A172 (cell line): ENCODE measurements at places on chromosomes 3 and 15. TPM values are rescaled to one million over a fixed set of nuclear protein-coding genes. Genes with fewer than 3 reads are reported as not detected.

DNA sequence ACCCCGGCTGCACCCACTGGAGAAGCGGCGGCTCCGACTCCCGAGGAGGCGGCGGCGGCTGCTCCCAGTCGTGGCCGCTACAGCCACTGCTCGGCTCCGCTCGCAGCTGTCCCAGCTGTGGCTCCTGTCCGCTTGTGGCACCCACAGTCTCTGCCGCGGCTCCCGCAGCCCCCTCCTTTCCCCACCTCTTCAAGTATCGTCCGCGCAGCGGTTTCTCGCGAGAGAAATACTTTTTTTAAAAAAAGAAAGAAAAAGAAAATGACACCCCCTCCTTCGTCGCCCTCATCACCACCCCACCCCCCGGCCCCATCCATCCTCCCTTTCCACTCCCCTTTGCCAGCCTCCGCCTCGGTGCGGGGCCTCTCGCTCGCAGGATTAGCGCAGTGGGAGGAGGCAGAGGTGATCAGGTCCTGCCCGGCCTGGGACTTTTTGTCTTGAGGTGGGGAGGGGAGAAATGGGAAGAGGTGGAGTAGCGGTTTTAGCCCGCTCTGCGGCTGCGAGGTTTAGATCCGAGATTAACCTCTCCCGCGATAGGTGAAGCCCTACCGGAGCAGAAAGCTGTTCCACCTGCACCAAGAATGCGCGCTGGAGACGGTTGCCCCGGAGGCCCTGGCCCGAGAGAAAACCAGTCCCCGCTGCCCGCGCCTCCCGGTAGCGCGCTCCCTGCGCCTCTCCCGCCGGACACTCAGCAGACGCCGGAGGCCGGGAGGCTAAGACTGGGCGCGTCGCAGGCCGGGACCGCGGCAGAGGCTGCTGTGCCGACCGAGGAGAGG lies at the start of gene FBN1:
Gene FBN1, minus strand, starts transcription at position 152 of the 773 bp plus-strand sequence. CDS start 940 bp downstream, outside the sequence.
- DNase-seq = peak; percentile 90

CCR8 gene
- total RNA-seq = not detected in 2 replicates

DNA sequence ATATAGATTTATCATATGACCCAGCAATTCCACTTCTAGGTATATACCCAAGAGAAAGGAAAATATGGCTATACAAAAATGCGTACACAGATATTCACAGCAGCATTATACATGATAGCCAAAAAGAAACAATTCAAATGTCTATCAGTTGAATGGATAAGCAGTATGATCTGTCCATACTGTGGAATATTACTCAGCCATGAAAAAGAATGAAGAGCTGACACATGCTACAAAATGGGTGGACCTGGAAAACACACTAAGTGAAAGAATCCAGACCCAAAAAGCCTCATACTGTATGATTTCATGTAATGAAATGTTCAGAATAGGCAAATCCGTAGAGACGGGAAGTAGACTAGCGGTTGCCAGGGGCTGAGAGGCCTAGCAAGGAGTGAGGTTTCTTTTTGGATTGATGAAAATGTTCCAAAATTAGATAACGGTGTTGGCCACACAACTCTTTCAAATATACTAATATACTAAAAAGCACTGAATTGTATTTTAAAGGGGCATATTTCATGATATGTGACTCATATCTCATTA lies 33.4 kb downstream of the FGD5 start:
- DNase-seq = no peak

ARIH1 gene
- 31.5 and 36.6 TPM in 2 replicates for total RNA-seq

GRCh38 chr3:19947549-19948225 lies 790 bp downstream of the RAB5A start:
- peak; percentile 42 for DNase-seq

DNA sequence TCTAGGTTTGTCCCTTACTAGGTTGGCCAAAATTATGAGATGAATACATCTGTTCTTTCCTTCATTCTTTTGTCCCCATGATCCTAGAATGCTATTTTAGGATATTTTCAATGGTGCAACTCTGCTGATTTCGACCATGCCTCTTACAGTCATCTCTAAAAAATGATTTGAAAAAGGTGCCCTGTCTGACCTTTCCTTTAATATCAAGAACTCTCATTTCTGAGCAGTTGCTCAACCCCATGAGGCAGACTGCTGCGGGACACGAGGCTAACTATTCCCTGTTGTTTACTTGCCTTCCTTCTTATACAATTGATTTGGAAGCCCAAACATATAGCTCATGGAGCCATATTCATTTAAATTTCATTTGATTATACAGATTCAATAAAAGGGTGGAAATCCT lies 14.6 kb downstream of the PLSCR2 start:
- DNase-seq = no peak
